ENCODE measurements at places on chromosomes 13 and 19. TPM values are rescaled to one million over a fixed set of nuclear protein-coding genes. Genes with fewer than 3 reads are reported as not detected.

The RFC3 gene
- total RNA-seq: 48.3 TPM

The ZNF229 gene
- total RNA-seq: 0.41 TPM

The FUT2 gene
- not detected for total RNA-seq

The MYO1F gene
- total RNA-seq: 250 TPM

The LILRB5 gene
- not detected for total RNA-seq

The RTBDN gene
- not detected for total RNA-seq
